Forelimb muscle (tissue), 1 donor: ENCODE measurements at places on chromosomes 2 and 18. TPM values are rescaled to one million over a fixed set of nuclear protein-coding genes. Genes with fewer than 3 reads are reported as not detected.

Gene TTC21B
- 20.1 TPM for polyA plus RNA-seq

Gene C2orf81
- 2.2 TPM for polyA plus RNA-seq

Gene UGT1A4
- polyA plus RNA-seq, result not detected

Gene IL36B
- polyA plus RNA-seq, result not detected

Gene CIDEA
- not detected for polyA plus RNA-seq

Gene LRRTM1
- 0.34 TPM for polyA plus RNA-seq

Gene ATP5MC3
- polyA plus RNA-seq, result 251 TPM
